Chondrocyte (in vitro differentiated cells): ENCODE measurements at places on chromosomes 3 and 15.
A peak's percentile ranks its signal among the peaks of the same experiment; 100 is the strongest.

DNA sequence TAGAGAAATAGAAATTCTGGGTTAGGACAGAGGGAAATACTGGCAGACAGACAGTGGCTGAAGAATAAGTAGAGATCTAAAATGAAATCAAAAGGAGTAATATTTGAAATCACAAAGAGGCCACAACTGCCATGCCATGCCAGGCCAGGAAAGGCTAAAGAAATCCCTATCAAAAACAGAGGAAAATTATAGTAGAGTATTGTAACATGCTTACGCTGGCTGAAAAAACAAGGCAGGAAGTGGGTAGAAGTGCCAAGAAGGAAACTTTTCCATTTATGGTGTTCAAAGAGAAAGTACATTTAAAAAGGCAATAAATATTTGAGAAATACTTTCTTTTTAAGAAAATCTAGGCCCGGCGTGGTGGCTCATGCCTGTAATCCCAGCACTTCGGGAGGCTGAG, 415.7 kb downstream of the PLCL2 start:
- DNase-seq, result no peak

DNA sequence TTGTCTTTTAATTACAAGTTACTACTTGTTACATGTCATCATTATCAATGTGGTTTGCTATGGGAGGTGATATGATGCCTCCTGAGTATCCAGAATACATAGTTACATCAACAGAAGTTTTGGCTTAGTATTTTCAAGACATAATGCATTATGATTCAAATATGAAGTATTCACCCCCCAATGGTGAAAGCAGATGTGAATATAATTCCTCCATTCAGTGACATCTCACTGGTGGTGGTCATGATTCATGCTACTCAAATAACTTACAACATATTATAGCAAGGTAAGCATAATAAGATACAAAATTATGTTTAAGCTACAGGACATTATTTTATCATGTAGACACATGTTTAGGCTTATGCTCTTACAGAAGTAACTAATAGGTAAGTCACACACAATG, 34.9 kb upstream of the TTBK2 start:
- DNase-seq, result no peak

GRCh38 chr3:45950686-45951600, 7.7 kb downstream of the CXCR6 start:
- DNase-seq, result no peak

DNA sequence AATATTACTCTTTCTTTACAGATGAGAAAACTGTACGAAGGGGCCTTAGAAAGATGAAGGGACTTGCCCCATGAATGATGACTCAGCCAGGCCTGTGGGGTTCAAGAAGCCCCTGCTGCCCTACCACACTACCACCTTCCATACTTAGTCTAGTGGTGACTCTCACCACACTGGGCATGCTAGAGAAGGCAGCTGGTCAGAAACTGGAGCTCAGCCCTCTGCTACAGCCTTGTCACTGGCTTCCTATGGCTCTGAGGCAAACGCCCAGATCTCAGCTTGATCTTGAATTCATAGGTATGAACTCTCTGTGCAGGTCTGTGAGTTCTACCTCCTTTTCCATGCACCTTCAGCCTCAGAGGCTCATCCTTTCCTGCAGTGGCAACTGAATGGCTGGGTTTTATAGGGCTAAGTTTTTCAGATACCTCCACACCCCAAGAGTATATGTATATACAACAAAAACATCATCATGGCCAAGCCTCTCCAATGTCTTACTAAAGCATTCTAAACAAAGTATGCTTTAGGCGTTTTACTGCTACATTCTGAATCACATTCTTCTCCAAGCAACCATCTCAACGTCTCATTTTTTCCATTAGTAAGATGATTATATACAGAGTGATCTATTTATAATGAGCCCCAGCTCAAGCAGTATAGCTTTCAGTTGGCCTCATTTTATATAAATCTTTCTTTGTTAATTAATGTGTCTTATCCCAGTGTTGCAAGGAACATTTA, 234.1 kb downstream of the GREM1 start:
- no peak for DNase-seq

DNA sequence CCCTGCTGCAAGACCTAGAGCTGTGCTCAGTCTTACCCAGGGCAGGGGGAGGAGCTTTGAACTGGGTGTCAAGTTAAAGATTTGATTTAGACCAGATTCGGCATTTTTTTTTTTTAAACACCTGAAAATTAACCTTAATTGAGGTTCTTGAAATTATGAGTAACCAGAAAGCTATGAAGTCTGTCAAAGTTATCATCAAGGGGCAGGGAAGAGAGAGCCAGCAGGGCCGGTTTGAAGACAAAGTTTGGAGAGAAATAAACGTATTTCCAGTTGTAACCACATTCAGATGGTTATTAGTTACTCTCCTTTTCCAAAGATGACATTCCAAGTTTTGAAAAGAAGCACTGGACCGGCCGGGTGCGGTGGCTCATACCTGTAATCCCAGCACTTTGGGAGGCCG, 12.0 kb downstream of the TMEM266 start:
- no peak for DNase-seq

DNA sequence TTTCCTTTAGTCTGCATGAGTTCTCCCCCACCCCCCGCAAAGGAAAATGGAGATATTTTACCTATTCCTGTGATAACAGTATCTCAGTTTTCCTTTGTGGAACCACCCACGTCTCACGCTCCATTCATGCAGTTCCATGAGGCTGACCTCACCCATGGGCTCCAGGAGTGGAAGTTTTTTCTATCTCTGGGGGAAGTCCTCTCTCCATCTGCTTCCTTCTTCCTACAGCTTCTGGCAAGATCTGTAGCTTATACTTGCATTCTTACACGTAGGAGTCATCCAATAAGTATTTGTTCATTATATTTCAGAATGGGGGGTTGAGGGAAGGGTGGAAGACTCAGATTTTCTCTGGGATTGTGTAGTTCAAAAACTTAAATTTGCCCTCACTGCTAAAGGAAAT, 5.8 kb upstream of the GLCE start:
- no peak for DNase-seq

- DNase-seq, result no peak
Observed at GRCh38 chr3:49942651-49943050, 2.7 kb downstream of the RBM6 start.

DNA sequence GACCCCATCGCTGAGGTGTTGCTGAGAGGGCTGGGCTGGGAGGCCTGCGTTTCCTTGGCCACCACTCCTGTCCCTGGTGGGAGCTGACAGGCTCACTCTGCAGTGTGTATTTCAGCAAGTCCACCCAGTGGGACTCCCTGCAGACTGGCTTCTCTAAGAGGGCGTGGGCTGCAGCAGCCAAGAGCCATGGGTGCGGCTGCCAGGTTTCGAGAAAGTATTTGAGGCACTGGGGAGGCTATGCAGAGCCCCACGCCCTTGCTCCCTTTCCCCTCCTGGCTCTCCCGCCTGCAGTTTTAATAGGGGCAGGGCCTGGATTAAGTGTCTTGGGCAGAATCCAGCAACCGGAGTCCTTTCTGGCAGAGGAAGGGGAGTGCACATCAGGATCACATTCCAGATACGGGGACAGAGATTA, 242.1 kb downstream of the THSD4 start:
- no peak for DNase-seq

DNA sequence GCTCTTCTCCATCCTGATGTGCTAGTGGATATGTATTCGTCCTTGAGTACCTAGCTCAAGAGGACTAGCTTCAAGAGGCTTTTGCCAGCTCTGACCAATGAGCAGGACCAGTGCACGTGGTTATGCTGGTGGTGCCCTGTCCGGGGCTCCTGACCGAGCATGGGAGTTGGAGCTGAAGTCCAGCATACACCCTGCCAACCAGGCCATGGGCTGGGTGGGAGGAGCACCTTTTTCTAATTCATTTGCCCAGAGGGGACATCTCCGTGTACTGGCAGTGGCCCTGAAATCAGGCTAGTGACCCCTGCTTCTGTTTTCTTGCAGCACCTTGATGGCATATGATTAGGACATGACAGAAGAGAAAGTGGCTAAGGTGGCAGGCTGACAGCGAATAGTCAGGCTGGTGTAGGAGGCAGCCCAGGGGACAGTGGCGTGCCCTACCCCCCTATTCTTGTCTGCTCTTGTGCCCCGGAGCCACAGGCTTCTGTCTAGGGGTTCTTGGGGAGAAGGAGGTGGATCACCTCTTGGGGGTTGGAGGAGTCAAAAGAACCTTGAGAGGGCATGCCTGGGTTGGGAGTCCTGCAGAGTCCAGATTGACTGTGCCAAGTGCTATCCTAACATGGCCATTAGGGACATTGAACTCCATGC, 16.5 kb downstream of the PODXL2 start:
- no peak for DNase-seq

DNA sequence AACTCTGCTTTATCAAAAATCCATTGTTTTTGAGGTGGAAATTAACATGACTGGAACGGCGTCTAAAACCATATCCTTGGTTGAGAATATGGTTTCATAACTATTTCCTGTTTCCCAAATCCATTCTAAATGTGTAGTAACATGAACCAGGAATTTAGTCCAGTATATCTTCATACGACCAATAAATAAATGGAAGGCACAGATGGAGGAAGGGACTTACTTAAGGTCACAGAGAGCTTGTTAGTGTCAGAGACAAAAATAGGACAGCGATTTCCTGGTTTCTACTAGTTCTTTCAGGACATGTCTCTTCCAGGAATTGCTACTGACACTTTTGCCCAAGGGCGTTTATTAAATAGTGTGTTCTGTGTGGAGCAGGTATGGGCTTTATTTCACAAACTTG, 41.2 kb downstream of the HES1 start:
- no peak for DNase-seq

DNA sequence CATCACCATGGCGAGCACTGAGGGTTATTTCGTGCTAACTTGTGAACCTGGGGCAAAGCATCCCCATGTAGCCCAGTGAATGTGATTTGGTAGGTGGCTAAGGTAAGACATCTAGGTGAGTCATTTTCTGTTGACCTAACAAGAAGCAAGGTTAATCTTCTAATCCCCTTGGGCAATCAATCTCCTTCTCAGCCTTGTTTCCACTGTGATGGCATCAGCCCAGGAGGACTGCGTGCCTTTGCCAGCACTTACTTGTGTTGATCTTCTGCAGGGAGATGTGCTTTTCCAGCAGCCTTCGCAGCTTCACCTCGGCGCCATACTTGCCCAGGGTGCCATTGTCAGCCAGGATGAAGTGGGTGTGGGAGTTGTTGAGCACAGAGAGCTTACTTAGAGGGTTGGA, 35.7 kb downstream of the TRPM1 start:
- DNase-seq, result no peak

DNA sequence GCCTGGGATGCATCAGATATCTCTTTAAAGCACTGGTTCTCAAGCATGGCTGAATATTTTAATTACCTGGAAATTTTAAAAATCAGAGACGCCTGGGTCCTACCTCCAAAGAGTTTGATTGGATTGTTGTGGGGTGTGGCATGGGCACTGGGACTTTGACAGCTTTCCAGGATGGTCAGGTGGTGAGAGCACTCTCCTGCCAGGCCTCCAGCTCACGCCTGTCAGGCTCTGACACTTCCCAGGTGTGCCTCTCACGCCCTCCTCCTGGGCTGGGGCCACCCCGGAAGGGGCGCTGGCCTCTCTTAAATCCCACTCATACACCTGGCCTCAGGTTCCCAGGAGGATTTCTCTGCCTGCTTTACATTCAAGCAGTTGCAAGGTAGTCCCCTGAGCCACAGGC, 48.5 kb downstream of the AMOTL2 start:
- no peak for DNase-seq

GRCh38 chr3:120599211-120599610, 3.1 kb downstream of the NDUFB4 start:
- no peak for DNase-seq

DNA sequence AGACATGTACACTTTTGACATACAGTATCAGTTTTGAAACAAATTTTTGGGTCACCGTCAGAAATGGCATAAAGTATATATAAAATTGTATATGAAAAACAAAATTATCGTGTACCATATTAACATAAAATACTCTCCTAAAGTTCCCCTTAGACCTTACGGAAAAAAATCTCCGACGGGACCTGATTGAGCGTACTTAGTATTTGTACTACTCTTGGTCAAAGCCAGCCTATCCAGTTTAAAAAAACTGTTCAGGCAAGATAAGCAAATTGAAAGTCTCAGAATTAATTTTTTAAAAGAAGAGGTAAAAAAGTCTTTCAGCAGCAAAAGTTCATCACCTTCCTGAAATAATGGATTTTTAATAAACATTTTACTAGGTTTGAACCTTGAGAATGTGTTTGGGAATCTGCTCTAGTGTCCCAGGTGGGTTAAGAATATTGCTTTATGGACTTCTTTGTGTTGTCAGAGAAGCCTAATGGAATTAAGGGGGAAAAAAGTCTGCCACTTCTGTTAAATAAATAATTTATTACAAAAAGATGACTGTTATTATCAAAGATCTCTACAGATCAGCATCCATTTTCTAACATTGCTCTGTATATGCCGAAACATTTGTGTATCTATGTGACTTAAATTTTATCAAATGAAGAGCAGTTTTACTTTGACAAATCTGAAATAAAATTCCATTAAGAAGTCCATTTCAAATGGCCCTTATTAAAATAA, 48.6 kb downstream of the ZBTB20 start:
- no peak for DNase-seq

DNA sequence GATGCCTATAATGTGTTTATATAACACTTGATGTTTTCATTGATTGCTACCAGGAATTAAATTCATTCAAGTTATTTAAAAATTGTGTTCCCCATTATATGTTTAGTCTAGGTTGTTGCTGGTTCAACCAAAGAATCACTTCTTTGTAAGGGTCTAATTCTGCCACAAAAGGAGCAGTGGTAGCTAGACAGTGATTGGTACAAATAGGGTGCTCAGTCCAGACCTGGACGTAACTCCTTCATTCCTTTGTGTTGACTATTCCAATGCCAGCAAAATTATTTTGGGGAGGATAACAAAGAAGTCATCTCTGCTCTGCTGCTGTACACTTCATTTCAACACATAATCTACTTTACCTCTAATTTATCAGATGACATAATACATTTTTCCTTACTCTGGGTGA, 1.2 kb downstream of the CHMP2B start:
- no peak for DNase-seq

GRCh38 chr3:51400166-51400565, 9.1 kb downstream of the RBM15B start:
- DNase-seq, result peak; percentile 61

DNA sequence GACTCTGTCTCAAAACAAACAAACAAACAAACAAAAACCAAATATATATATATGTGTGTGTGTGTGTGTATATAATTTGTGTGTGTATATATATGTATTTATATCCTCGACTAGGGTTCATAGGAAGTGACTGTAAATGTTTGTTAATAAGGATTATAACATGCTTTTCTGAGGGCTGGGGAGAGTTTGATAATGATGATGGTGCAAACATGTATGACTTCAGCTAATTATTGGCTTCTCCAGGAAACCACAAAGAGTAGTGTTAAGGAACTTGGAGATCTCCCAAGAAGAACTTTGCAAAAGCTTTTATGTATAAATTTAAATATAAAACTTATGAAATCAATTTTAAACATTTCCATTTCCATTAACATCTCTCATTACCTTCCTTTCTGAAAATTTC, 3.9 kb upstream of the OPA1 start:
- no peak for DNase-seq

GRCh38 chr3:98326945-98327344, 26.7 kb upstream of the OR5K4 start:
- no peak for DNase-seq

- no peak for DNase-seq
Observed at GRCh38 chr3:50263478-50264382, 5.2 kb upstream of the SEMA3B start.
